Aorta (tissue), 5 donors: ENCODE measurements at places on chromosomes 5 and 9. TPM values are rescaled to one million over a fixed set of nuclear protein-coding genes. Genes with fewer than 3 reads are reported as not detected.

CDC20B gene
- total RNA-seq: not detected

NR6A1 gene
- total RNA-seq: 0.42 TPM

RNF183 gene
- not detected for total RNA-seq

C5orf24 gene
- total RNA-seq: 59.0 TPM

CNOT6 gene
- 16.4 TPM for total RNA-seq

DNA sequence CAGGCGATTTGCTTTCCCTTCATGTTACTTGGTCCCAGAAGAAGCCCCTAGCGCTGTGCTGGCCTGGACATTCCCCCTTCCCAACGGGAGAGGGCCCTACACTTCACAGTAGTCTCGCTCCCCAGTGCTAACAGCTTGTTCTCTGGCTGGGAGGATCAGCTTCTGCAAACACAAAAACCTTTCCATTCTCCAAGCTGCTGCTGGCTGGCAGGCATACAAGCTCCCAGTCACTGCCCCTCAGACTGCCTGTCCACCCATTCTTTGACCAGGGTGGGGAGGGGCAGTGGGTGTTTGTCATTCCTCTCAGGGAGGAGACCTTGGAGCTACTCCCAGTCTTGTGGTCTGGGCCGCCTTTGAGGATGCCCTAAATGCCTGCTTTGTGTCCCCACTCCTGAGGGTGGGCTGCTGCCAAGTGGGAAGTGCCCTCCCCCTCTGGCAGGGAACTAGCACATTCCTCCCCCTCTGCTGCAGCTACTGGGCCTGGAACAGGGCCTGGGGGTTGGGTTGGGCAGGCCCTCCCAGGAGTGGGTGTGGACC lies 20.8 kb downstream of the ENHO start:
- H3K27ac ChIP-seq: no peak overlapping the region
- DNase-seq: peak; percentile 72
- no peak overlapping the region for H3K4me3 ChIP-seq
- H3K27me3 ChIP-seq: no peaks in the 10 kb centered on the region
- no peaks in the 10 kb centered on the region for H3K36me3 ChIP-seq
- H3K4me1 ChIP-seq: no peaks in the 10 kb centered on the region

- H3K27ac ChIP-seq: no peak overlapping the region
- DNase-seq: no peak
- no peak overlapping the region for H3K4me3 ChIP-seq
Observed at GRCh38 chr5:9391080-9391479, 154.8 kb downstream of the SEMA5A start.

GRCh38 chr5:103821361-103821760 lies 258.8 kb upstream of the NUDT12 start:
- H3K36me3 ChIP-seq: no peaks in the 10 kb centered on the region
- DNase-seq: no peak
- H3K27ac ChIP-seq: no peak overlapping the region
- H3K4me3 ChIP-seq: no peak overlapping the region
- no peaks in the 10 kb centered on the region for H3K4me1 ChIP-seq

DNA sequence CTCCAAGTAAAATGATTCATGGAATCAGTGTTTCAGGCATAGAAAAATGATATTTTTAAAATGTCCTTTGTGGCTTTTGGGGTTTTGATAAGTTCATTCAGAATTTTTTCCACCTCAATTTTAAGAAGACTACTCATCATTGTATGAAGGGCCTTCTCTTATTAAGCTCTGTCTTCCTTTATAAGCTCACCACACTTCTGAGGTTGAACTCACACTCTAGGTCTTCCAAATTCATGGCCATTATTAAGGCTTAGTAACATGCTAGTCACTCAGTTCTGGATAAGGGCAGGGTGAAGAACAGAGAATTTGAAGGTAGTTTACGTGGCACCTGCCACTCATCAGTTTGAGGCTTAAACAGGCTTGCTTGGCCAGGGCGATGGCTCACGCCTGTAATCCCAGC lies 4.2 kb downstream of the MELK start:
- DNase-seq: no peak
- no peak overlapping the region for H3K4me3 ChIP-seq
- H3K4me1 ChIP-seq: no peaks in the 10 kb centered on the region

DNA sequence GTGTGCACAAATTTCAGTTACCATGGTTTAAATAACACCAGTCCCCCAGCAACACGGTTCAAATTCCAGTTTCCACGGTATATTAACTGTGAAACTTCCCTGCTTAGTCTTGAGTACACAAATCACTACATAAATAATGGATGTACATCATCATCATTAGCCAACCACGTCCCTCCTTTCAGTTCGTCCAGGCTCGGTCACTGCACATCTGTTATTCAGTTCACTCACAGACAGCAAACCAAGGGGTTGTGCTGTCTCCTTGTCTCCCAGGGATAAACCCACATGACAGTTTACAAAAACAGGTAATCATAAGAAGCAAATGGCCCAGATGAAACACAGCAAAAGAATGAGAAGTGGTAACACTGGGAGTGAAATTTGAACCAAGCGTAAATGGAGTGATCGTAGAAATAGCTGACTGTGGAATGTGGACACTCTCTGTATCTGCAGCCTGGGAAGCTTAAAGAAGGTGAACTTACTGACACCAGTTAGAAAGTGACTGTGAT lies 61.0 kb upstream of the RAD23B start:
- no peak overlapping the region for H3K27ac ChIP-seq
- no peaks in the 10 kb centered on the region for H3K27me3 ChIP-seq
- H3K4me3 ChIP-seq: no peak overlapping the region
- H3K4me1 ChIP-seq: no peaks in the 10 kb centered on the region
- H3K36me3 ChIP-seq: no peaks in the 10 kb centered on the region
- no peak for DNase-seq

GRCh38 chr5:67053229-67053628 lies 143.4 kb downstream of the CD180 start:
- no peak overlapping the region for H3K27ac ChIP-seq
- H3K27me3 ChIP-seq: no peaks in the 10 kb centered on the region
- DNase-seq: no peak
- no peak overlapping the region for H3K4me3 ChIP-seq
- H3K4me1 ChIP-seq: no peaks in the 10 kb centered on the region
- H3K36me3 ChIP-seq: no peaks in the 10 kb centered on the region

- H3K27ac ChIP-seq: no peak overlapping the region
- DNase-seq: no peak
- H3K4me3 ChIP-seq: peak overlapping the region; percentile 20
- H3K27me3 ChIP-seq: no peaks in the 10 kb centered on the region
Observed at GRCh38 chr9:14813336-14814248, 91.1 kb upstream of the CER1 start.

GRCh38 chr5:120454094-120454798 lies 9.9 kb upstream of the PRR16 start:
- no peaks in the 10 kb centered on the region for H3K4me1 ChIP-seq
- peak overlapping the region; percentile 9 for H3K27ac ChIP-seq
- H3K36me3 ChIP-seq: no peaks in the 10 kb centered on the region

- DNase-seq: no peak
- H3K27ac ChIP-seq: no peak overlapping the region
- no peaks in the 10 kb centered on the region for H3K36me3 ChIP-seq
- H3K27me3 ChIP-seq: no peaks in the 10 kb centered on the region
- H3K4me1 ChIP-seq: no peaks in the 10 kb centered on the region
- no peak overlapping the region for H3K4me3 ChIP-seq
Observed at GRCh38 chr5:7980881-7981280, 111.9 kb downstream of the MTRR start.

DNA sequence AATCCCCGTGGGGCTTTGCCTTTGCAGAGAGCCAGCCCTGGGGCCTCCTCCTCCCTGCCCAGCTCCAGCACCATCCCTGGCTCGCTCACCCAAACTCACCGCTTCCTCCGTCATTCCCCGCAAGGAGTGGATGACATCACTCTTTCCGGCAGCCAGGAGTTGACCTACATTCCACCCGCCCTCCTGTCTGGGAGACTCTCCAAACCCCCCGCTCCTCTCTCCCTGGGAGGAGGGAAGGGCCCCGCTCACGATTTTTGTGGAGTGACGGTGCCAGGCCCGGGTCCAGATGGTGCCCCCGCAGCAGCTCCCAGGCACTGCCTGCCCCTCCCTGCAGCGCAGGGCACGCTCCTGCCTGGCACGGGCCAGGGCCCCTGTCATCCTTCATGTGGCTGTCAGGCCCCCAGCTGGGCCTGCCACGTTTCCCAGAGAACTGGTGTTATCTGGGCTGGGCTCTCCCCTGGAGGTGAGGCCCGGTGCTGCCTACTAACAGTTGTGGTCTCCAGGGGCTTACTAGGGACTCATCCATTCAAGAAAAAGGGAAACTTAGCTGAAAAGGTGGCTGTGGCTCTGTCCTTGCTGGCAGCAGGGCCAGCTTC lies 52.3 kb downstream of the NTNG2 start:
- H3K27ac ChIP-seq: no peak overlapping the region
- no peaks in the 10 kb centered on the region for H3K36me3 ChIP-seq
- DNase-seq: peak; percentile 91

DNA sequence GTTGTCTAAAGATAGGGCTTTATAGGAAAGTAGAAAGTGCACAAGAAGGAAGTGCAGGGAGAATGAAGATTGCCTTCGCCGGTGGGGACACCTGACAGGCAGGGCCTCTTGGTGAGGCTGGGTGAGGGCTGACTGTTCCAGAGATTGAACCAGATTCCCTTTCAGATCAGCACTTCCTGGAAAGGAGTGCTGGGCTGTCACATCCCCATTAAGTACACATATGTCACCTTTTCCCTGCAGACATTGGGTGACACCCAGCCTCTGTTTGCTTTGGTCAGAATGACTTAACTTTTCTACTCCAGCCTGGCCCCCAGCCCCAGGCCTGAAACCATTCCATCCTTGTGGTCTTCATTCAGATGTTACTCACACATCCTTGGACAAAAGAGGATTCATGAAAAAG lies 7.4 kb upstream of the SHROOM1 start:
- DNase-seq: no peak
- no peaks in the 10 kb centered on the region for H3K27me3 ChIP-seq
- no peaks in the 10 kb centered on the region for H3K36me3 ChIP-seq
- H3K27ac ChIP-seq: no peak overlapping the region
- no peak overlapping the region for H3K4me3 ChIP-seq

DNA sequence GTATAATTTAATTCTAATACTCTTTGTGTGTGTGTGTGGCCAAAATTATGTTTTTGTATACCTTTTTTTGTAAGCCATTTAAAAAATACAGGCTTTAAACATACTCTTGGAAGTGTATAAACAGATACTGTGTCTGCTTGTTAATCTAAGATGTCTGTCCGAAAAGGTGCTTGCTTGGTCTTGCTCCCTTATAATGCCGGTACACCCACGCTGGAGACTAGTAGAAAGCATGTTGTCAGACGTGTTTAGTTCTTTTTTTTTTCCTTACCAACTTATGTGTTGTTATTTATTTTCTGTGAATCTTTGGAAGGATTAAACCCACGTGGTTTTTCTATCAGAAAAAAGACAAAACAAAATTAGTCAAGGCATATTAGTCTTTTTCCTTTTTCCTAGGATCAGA lies 9.5 kb downstream of the GAPVD1 start:
- no peak overlapping the region for H3K4me3 ChIP-seq
- H3K4me1 ChIP-seq: peaks cover 3% of the 10 kb centered on the region
- H3K36me3 ChIP-seq: no peaks in the 10 kb centered on the region
- no peaks in the 10 kb centered on the region for H3K27me3 ChIP-seq
- no peak overlapping the region for H3K27ac ChIP-seq

GRCh38 chr5:64800926-64801325 lies 32.2 kb downstream of the CWC27 start:
- no peak for DNase-seq
- H3K4me3 ChIP-seq: no peak overlapping the region
- H3K27me3 ChIP-seq: no peaks in the 10 kb centered on the region

DNA sequence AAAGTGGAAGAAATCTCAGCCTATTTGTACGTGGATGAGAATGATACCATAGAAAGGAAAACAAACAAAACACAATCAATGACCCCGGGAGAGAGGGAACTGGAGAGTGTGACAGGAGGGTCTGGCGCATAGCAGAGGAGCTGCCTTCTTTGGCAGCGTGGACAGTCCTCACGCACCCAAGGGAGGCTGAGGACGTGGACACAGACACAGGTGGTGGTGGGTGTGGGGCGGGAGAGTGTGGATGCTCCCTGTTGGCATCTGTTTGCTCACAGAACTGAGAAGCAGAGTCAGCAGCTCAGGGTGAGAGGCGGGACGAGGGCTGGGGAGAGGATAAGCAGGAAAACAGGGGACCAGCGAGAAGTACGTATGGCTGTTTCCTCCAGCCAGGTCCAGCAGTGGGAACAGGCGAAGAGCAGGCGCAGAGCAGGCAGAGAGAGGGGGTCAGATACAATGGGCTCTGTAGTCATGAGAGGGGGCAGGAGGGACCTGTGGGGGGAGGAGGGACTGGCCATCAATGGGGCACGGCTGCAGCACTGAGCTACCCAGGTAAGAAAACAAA lies 10.0 kb downstream of the CMBL start:
- no peak overlapping the region for H3K4me3 ChIP-seq
- no peaks in the 10 kb centered on the region for H3K36me3 ChIP-seq
- no peak for DNase-seq
- no peaks in the 10 kb centered on the region for H3K27me3 ChIP-seq
- H3K27ac ChIP-seq: no peak overlapping the region

DNA sequence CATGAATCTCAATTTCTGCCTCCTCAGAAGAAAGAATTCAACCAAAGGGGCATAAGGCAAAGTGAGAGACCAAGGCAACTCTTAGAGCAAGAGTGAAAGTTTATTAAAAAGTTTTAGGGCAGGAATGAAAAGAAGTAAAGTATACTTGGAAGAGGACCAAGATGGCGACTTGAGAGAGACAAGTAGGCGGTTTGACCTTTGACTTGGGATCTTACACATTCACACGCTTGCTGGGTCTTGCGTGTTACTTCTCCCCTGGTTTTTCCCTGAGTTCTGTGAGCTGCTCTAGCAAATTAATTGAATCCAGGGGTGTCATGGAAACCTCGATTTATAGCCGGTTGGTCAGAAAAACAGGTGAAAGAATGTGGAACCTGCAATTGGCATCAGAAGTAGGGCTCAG lies 7.0 kb downstream of the ZNF346 start:
- H3K4me3 ChIP-seq: no peak overlapping the region
- no peak overlapping the region for H3K27ac ChIP-seq
- no peak for DNase-seq
- peaks cover 1% of the 10 kb centered on the region for H3K36me3 ChIP-seq
- H3K4me1 ChIP-seq: peaks cover 1% of the 10 kb centered on the region
- H3K27me3 ChIP-seq: no peaks in the 10 kb centered on the region

DNA sequence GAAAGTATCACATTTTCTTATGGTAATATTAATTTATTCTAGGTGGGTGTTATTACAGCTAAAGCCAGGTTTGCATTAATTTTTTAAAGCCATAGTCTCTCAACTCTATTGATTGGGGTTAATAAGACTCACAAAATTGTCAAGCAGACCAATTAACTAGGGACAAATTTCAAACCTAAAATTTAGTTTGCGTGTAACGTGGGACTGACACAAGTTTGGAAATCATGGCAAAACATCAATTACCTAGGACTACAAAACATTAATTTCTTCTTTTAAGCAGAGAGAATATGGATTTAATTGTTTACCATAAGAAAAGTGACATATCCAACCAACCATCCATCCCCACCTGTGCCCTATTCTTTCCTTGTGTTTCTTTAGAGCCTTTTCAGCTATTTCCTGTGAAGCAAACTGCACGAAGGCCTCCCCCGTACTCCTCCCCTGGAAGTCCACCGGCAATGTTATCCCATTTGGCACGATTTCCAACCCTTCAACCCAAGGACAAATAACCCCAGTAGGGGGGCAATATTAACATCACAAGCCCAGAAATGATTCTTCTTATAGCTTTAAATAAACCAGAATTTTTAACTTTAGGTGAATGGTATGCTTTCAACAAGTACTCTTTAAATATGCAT lies 4.4 kb downstream of the HNRNPH1 start:
- no peaks in the 10 kb centered on the region for H3K27me3 ChIP-seq
- H3K4me3 ChIP-seq: no peak overlapping the region
- H3K36me3 ChIP-seq: peaks cover 8% of the 10 kb centered on the region
- peak overlapping the region; percentile 38 for H3K27ac ChIP-seq

GRCh38 chr5:127517110-127517479 lies 345 bp upstream of the PRRC1 start:
- H3K36me3 ChIP-seq: no peaks in the 10 kb centered on the region
- peak overlapping the region; percentile 35 for H3K4me3 ChIP-seq
- H3K27me3 ChIP-seq: no peaks in the 10 kb centered on the region
- DNase-seq: no peak
- no peak overlapping the region for H3K27ac ChIP-seq
